Sciatic nerve (tissue), 2 donors: ENCODE measurements at places on chromosomes 6 and 20. TPM values are rescaled to one million over a fixed set of nuclear protein-coding genes. Genes with fewer than 3 reads are reported as not detected.

Gene CST2
- total RNA-seq = not detected

Gene CLIC5
- total RNA-seq = 42.6 TPM

DNA sequence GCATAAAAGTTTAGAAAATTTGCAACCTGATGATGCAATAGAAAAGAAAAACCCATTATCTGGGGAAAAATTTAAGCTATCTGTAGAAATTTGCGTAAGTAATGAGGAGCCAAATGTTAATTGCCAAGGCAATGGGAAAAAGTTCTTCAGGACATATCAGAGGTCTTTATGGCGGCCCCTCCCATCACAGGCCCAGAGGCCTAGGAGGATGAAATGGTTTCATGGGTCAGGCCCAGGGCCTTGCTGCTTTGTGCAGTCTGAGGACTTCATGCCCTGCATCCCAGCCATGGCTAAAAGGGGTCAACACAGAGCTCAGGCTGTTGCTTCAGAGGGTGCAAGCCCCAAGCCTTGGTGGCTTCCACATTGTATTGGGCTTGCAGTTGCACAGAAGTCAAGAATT is 582.8 kb downstream of the COL12A1 start:
- DNase-seq = no peak

Gene DOK5
- 13.6 TPM for total RNA-seq

Gene MUC22
- total RNA-seq = not detected

DNA sequence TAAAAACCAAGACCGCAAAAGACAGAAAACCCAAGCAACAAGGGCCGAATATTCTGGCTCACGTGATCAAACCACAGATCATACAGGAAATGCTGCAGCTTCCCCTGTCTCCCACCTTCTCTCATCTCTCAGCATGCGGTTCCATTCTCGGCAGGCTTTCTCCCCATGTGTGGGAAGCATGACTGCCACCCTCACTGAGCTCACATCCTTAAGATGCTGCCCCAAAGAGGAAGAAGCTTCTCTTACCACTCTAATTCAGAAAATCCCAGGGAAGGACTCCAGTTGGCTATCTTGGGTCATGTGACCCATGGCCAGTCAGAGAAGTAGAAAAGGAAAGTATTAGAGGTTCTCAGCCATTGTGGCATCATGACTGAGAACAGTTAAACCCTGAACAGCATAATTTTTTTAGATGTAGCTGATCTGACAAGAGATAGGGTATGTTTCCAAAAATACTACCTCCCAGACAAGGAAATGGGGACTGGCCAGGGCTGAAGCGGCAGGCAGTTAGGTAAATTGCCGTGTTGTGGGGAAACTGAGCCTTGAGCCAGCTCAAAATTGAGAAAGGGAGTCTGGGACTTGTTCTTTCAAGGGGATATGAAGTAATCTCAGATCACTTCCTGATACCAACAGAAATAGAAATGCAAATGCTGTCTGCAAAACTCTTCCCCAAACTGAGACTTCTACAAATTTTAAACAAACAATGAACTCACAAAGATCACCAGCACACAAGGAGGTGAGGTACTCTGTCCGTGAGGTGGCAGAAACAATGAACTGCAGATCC is 37.1 kb upstream of the GRM4 start:
- peak; percentile 37 for DNase-seq

GRCh38 chr6:167244064-167244960 is 46.8 kb upstream of the UNC93A start:
- DNase-seq = no peak

Gene PTCRA
- total RNA-seq = 0.40 TPM

- DNase-seq = no peak
Measured at GRCh38 chr6:169868458-169868857, 117.0 kb downstream of the ERMARD start.

GRCh38 chr6:128024046-128024445 is 123.2 kb upstream of the THEMIS start:
- DNase-seq = no peak

GRCh38 chr20:49700411-49701185 is 13.1 kb downstream of the B4GALT5 start:
- DNase-seq = no peak

GRCh38 chr6:5723841-5724691 is 282.7 kb downstream of the NRN1 start:
- no peak for DNase-seq

Gene POM121L2
- total RNA-seq = not detected

DNA sequence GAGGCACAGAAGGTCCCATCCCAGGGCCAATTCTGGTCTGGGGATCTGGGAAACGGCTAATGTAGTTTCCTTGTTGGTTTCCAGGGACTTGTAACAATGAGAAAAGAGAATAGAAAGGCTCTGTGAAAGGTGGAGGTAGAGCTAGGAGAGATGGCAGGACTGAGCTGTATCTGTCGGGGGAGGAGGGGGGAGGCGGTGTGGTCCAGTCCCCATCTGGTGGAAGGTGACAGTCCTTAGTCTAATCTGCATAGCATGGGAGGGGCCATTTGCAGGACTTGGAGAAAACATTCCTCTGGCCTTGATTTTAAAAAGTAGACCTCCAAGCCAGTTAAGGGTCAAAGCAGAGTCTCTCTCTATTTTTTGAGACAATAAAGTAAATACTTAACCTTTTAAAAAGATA is 137.1 kb downstream of the DNAH8 start:
- no peak for DNase-seq

Gene SPATS1
- not detected for total RNA-seq

DNA sequence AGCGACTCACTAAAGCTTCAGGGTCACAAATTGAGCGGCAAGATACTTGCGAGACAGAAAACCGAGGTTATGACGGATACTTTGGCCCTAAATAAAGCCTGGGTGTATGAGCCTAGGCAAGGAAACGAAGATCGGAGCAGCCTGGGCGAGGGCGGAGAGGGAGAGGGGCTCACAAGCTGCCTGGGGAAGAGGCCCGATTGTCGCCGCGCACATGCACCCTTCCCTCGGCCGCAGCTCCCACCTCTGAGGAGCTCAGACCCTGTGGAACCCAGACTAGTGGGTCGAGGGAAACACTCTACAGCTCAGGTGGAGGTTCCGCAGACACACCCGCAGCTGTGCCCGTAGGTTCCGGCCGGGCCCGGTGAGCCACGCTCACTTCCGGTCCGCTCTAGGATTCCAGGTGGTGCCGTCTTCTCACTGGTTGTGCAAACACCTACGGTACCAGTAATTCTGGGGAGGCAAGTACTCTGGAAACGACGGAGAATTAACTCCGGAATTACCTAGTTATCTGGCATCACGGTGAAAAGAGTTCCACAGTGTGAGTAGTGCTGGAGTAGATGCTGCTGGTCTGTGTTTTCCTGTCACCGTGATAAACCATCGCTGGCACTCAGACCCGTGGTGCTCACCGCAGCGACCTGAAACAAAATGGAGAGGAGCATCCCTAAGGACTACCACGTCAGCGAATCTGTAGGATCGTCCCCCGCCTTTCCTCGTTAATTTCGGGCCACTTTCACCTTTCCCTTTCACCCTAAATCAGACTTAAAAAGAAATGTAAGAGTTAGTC is 61.5 kb downstream of the GPX5 start:
- peak; percentile 61 for DNase-seq

- peak; percentile 76 for DNase-seq
Measured at GRCh38 chr6:109978174-109979032, at the start of gene GPR6. GPR6 (plus strand) TSS chr6:109978311; CDS start chr6:109979113, 802 bp downstream.

DNA sequence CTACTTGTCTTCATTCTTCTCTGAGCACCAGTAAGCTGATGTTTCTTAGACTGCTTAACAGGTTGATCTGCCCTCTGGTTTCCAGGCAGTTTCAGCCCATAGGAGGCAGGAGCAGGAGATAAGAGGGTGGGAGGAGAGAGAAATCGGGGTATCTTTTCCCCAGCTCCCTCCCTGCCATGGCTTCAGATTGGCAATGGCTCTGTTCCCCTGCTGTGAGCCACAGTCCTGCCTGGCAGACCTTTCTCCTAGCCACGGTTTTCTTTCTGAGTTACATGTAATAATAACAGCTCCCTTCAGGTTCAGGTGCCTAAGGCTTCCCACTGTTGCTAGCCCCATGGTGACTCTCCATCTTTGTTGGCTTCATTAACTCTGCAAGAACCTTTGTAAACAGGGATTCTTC is 115.3 kb downstream of the CD83 start:
- no peak for DNase-seq

Gene C20orf202
- 0.80 TPM for total RNA-seq

DNA sequence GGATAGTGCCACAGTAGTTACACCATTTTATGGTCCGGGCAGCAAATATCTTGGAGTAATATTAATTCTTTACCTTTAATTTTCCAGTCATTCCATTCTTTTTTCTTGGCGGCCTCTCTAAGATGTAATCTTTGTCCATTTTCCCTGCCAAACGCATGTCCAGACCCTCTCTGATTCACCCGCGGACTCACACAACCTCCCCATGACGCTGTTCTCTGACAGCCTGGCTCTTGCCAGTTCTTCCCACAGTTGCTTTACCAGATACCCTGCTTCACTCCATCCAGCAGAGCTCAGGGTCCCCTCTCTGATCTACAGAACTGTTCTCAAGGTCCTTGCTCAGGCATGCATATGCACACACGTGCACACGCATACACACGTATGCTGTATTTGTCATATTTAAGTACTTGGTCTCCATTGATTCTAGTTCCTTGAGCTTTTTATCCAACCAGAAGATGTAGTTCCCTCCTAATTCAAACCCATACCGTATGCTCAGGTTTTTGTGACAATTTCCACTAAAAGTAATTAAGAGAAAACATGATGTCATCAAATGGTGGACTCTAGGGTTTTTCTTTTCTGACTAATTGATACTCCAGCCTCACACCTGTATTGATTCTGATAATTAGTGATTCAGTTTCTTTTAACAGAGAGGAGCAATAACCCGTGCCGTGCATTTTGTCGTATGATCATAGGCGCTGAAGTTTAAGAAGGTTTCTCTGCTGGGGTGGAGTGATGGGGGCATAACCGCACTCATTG is 10.0 kb downstream of the BPHL start:
- no peak for DNase-seq

DNA sequence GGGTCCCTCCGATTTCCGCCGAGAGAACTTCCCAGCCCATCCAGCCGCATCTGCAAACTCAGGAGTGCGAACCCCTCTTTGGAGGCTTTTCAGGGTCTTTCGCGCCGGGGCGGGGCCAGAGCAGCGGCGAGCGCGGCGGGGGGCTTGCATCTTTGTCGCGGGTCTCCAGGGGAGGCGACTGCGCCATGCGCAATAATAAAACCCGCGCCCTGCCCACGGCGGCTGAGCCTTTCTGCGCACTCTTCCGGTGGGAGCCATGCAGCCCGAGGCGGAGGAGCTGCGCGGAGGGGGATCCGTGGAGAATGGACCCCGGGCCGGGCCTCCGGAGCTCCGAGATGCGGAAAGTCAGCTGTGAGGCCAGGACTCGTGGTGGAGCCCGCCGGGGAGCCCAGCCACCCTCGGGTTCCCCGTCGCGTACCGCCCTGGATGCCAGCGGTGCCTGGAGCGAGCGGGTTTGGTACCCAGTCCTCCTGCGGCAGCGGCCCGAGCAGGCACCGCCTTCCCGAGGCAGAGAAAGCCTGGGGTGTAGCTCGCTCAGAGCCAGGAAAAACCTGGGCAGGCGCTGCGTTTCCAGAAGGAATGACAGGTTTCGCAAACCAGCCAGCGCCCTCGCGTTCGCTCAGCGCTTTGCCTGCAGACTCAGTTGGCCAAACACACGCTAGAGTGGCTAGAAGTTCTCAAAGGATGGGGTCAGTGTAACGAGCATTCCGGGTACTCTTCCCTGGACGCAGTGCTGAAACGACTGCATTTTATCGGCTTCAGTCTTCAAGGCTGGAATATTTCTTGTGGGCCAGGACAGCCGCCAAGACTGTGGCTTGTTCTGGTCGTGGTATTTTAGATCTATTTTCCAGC is 1.2 kb downstream of the AKAP12 start:
- DNase-seq = peak; percentile 75

Gene CD93
- total RNA-seq = 81.0 TPM

DNA sequence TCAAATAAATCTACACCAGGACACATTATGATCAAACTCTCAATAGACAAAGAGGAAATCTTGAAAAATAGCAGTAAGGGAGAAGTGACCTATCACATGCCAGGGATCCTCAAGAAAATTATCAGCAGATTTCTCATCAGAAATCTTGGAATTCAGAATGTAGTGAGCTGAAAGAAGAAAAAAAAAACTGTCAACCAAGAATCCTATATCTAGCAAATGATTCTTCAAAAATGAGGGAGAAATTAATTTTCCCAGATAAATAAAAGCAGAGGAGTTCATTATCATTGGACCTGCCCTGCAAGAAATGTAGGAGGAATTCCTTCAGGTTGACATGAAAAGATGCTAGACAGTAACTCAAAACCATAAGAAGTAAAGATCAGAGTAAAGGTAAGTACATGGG is 363.6 kb downstream of the TFAP2A start:
- no peak for DNase-seq

Gene TENT5A
- 24.2 TPM for total RNA-seq

Gene CDH26
- 3.6 TPM for total RNA-seq

GRCh38 chr6:26158581-26159356 is 71.5 kb downstream of the HFE start:
- DNase-seq = peak; percentile 74

Gene MANEA
- 11.7 TPM for total RNA-seq

Gene PRICKLE4
- total RNA-seq = 9.0 TPM

- no peak for DNase-seq
Measured at GRCh38 chr20:44326391-44327159, 10.3 kb upstream of the R3HDML start.

GRCh38 chr6:80156221-80156620 is 49.8 kb downstream of the BCKDHB start:
- no peak for DNase-seq

Gene HIVEP1
- total RNA-seq = 48.6 TPM

GRCh38 chr6:30830438-30830837 is 53.9 kb upstream of the DDR1 start:
- DNase-seq = no peak

Gene CCDC167
- total RNA-seq = 10.4 TPM

GRCh38 chr6:14035071-14035847 is 82.3 kb upstream of the CD83 start:
- DNase-seq = no peak

GRCh38 chr6:56005426-56005825 is 130.0 kb upstream of the BMP5 start:
- DNase-seq = no peak

- DNase-seq = no peak
Measured at GRCh38 chr6:45619994-45620471, 242.3 kb upstream of the SUPT3H start.

Gene NOX3
- total RNA-seq = not detected

- DNase-seq = no peak
Measured at GRCh38 chr6:79632580-79632979, 1.5 kb downstream of the SH3BGRL2 start.

DNA sequence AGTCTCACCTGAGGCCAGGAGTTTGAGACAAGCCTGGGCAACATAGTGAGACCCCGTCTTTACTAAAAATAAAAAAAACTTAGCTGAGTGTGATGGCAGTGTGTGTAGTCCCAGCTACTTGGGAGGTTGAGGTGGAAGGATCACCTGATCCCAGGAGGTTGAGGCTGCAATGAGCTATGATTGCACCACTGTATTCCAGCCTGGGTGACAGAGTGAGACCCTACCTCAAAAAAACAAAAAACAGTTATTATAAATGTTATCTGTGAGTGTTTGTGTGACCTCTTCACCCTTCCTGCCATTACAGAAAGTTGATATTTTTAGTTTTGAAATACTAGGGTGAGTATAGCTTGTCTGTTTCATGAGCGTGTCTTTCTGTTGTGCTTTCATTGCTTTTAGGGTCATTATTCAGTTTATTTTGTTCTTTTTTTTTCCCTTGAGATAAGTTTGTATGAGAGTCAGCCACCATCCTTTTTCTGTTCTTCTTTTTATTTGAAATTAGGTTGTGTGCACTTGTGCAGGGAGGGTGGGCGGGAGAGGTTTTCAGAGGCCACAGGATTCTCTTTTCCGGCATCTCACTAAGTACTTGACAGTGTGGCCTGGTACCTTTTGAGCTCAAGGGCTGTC is 26.2 kb downstream of the CDYL start:
- no peak for DNase-seq

GRCh38 chr20:31569163-31570020 is 35.7 kb upstream of the ID1 start:
- DNase-seq = peak; percentile 75
